Neuronal stem cell (in vitro differentiated cells): ENCODE measurements at places on chromosomes 6 and 20.

GRCh38 chr6:11043961-11044711 is at the start of gene ELOVL2:
ELOVL2 (minus strand) TSS chr6:11044305; CDS start chr6:11044230, 75 bp downstream.
- no peaks in the 10 kb centered on the region for H3K36me3 ChIP-seq
- peak; percentile 48 for DNase-seq
- H3K27me3 ChIP-seq, result peaks cover 21% of the 10 kb centered on the region
- H3K4me3 ChIP-seq, result peak within 1 kb of the TSS; percentile 81

DNA sequence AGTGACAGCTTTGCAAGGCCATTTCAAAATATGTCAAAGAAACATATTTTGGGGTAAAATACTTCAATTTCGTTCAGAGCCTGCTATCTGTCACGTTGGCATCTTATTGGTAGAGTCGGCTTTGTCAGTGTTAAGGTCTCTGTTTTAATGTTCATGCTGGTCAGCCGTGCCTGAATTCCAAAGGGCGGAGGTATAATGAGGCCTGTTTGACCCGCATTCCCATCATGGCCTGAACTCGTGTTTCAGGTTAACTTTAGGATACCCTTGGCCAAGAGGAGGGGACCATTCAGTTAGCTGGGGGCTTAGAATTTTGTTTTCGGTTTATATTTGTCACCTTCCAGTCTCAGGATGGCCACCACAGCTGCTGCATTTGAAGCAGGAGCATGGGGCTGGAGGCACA is 236.4 kb downstream of the NFATC2 start:
- H3K27ac ChIP-seq, result no peak overlapping the region
- no peak overlapping the region for H3K4me3 ChIP-seq
- no peaks in the 10 kb centered on the region for H3K36me3 ChIP-seq
- H3K4me1 ChIP-seq, result peaks cover 11% of the 10 kb centered on the region
- no peaks in the 10 kb centered on the region for H3K27me3 ChIP-seq

- no peaks in the 10 kb centered on the region for H3K36me3 ChIP-seq
- H3K27me3 ChIP-seq, result no peaks in the 10 kb centered on the region
- H3K4me3 ChIP-seq, result no peak overlapping the region
- no peak overlapping the region for H3K27ac ChIP-seq
- no peak for DNase-seq
- H3K4me1 ChIP-seq, result no peaks in the 10 kb centered on the region
Measured at GRCh38 chr6:154134471-154135147, 95.6 kb downstream of the OPRM1 start.

DNA sequence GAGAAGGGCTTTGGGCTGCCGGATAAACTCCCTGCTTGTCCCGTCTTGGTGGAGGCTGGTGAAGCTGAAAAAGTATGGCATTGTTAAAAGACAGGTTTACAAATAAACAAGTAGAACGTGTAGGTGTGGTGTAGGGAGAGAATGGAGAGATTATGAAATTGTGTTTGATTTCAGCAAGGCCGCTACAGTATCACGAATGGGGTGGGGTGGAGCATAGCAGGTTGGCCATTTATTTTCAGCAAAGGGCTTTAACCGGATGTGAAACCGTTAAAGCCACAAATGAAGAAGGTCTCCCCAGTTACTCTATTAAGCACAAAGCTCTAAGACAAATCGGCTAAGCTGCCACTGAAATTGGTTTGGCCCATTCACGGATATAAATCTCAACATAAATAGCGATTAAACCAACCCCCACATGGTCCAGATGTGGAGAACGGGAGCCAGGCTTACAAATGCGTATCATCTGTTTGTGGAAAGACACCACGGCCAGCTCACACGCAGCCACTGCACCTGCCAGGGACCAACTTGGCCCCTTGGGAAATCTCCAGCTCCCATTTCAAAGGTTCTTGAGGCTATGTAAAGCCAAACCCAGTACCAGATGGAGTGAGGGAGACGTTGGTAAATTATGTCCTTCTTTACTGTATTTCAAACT is 94.0 kb downstream of the ZMYND8 start:
- no peak overlapping the region for H3K27ac ChIP-seq
- DNase-seq, result no peak
- H3K27me3 ChIP-seq, result no peaks in the 10 kb centered on the region
- H3K36me3 ChIP-seq, result peaks cover 38% of the 10 kb centered on the region

GRCh38 chr20:49989234-49990065 is 6.7 kb downstream of the SNAI1 start:
- no peaks in the 10 kb centered on the region for H3K27me3 ChIP-seq
- DNase-seq, result no peak
- H3K4me3 ChIP-seq, result no peak overlapping the region
- peak overlapping the region; percentile 69 for H3K27ac ChIP-seq
- H3K4me1 ChIP-seq, result peaks cover 23% of the 10 kb centered on the region

- no peak overlapping the region for H3K27ac ChIP-seq
- peaks cover 20% of the 10 kb centered on the region for H3K4me1 ChIP-seq
- H3K36me3 ChIP-seq, result peaks cover 85% of the 10 kb centered on the region
- no peak for DNase-seq
Measured at GRCh38 chr6:158812611-158813010, 6.6 kb downstream of the EZR start.

- no peaks in the 10 kb centered on the region for H3K36me3 ChIP-seq
- no peak overlapping the region for H3K27ac ChIP-seq
- no peaks in the 10 kb centered on the region for H3K27me3 ChIP-seq
- H3K4me1 ChIP-seq, result peaks cover 4% of the 10 kb centered on the region
- no peak for DNase-seq
- H3K4me3 ChIP-seq, result no peak overlapping the region
Measured at GRCh38 chr6:317448-318144, 25.3 kb downstream of the DUSP22 start.

- H3K36me3 ChIP-seq, result no peaks in the 10 kb centered on the region
- H3K4me1 ChIP-seq, result no peaks in the 10 kb centered on the region
- H3K4me3 ChIP-seq, result no peak overlapping the region
- DNase-seq, result no peak
- no peaks in the 10 kb centered on the region for H3K27me3 ChIP-seq
- H3K27ac ChIP-seq, result no peak overlapping the region
Measured at GRCh38 chr20:40370800-40371199, 318.2 kb downstream of the MAFB start.

- H3K36me3 ChIP-seq, result no peaks in the 10 kb centered on the region
- DNase-seq, result no peak
Measured at GRCh38 chr6:96157018-96157565, 141.3 kb downstream of the FUT9 start.

- peaks cover 16% of the 10 kb centered on the region for H3K4me1 ChIP-seq
- H3K4me3 ChIP-seq, result no peak overlapping the region
- H3K27ac ChIP-seq, result no peak overlapping the region
- H3K27me3 ChIP-seq, result no peaks in the 10 kb centered on the region
Measured at GRCh38 chr6:166617359-166617758, 9.7 kb downstream of the RPS6KA2 start.

DNA sequence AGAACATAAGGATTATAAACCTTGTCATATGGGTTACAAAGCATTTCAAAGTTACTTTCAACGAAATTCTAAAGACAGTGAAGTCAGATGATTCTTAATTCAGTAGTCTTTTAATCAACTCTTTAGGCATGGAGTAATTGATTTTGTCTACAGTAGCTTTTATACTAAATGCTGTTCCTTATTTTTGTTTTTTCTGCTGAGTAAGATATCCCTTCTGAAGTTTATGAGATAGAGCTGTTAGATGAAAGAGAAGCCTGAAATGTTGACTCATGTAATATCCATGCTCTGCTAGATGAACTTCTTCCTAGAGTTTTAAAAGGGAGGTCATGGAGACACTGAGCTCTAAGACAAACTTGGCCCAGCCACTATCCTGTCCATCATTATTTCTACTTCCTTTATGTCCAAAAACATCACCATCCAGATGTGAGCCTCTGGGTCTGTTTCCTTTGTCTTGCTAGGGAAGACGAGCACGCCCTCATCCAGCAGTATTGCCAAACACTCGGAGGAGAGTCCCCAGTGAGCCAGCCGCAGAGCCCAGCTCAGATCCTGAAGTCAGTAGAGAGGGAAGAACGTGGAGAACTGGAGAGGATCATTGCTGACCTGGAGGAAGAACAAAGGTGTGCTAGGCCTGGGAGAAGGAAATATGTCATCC is 550.3 kb downstream of the UTRN start:
- H3K27ac ChIP-seq, result no peak overlapping the region
- H3K27me3 ChIP-seq, result no peaks in the 10 kb centered on the region
- H3K4me3 ChIP-seq, result no peak overlapping the region
- H3K4me1 ChIP-seq, result no peaks in the 10 kb centered on the region
- DNase-seq, result no peak

DNA sequence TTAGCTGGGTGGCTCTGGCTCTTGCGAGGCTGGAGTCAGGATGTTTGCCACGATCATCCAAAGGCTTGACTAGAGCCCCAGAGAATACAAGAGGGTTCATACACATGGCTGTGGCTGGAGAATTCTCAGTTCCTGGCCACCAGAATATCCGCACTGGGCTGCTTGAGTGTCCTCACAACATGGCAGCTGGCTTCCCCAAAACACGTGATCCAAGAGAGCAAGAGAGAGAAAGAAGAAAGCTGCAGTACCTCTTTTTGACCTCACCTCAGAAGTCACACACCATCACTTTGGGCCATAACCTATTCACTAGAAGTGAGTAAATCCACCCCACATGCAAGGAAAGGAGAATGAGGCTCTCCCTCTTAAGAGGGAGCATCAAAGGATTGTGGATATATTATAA is 21.5 kb upstream of the BPIFB1 start:
- H3K4me3 ChIP-seq, result no peak overlapping the region
- no peaks in the 10 kb centered on the region for H3K27me3 ChIP-seq
- no peak overlapping the region for H3K27ac ChIP-seq
- no peak for DNase-seq
- H3K4me1 ChIP-seq, result no peaks in the 10 kb centered on the region

GRCh38 chr6:54135665-54136369 is 24.6 kb downstream of the MLIP start:
- H3K36me3 ChIP-seq, result no peaks in the 10 kb centered on the region
- no peak for DNase-seq
- no peak overlapping the region for H3K4me3 ChIP-seq
- no peak overlapping the region for H3K27ac ChIP-seq
- no peaks in the 10 kb centered on the region for H3K27me3 ChIP-seq

DNA sequence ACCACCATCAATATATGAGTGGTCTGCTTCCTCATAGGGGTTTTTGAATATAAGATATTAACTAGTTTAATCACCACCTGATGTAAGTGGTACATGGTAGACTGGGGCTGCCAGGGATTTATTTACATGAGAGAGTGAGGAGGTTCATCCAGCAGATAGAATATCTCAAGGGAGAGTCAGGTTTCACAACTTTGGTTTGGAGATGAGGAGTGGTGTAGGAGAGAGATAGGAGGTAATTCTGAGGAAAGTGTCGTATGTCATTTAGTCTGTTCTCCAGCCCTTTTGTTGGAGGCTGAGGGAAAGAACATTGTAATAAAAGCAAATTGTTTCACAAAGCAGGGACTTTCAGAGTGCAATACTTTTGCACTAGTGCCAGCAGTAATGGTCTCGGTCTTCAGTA is 16.8 kb downstream of the L3MBTL3 start:
- no peaks in the 10 kb centered on the region for H3K36me3 ChIP-seq
- DNase-seq, result no peak
- H3K4me3 ChIP-seq, result no peak overlapping the region

DNA sequence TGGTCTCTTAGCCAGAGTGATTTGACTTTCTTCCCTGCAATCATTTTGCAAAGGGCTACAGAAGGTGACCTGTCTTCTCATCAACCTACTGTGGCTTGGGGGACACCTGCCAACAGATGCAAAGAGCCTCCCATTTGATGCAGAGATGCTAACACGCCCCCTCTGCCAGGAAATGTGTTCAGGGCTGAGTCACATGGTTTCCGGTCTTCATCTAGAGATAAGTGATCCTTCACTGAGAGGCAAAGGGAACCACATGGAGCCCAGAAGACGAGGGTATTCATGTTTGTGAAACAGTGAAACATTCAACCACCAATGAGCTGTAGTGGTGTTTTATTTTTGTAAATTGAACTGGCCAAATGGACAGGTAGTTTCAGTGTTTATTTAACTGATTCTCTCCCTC is 109.0 kb upstream of the RIN2 start:
- no peak for DNase-seq
- H3K4me3 ChIP-seq, result no peak overlapping the region
- H3K27me3 ChIP-seq, result peaks cover 2% of the 10 kb centered on the region
- H3K27ac ChIP-seq, result no peak overlapping the region
- H3K36me3 ChIP-seq, result no peaks in the 10 kb centered on the region
- H3K4me1 ChIP-seq, result no peaks in the 10 kb centered on the region

DNA sequence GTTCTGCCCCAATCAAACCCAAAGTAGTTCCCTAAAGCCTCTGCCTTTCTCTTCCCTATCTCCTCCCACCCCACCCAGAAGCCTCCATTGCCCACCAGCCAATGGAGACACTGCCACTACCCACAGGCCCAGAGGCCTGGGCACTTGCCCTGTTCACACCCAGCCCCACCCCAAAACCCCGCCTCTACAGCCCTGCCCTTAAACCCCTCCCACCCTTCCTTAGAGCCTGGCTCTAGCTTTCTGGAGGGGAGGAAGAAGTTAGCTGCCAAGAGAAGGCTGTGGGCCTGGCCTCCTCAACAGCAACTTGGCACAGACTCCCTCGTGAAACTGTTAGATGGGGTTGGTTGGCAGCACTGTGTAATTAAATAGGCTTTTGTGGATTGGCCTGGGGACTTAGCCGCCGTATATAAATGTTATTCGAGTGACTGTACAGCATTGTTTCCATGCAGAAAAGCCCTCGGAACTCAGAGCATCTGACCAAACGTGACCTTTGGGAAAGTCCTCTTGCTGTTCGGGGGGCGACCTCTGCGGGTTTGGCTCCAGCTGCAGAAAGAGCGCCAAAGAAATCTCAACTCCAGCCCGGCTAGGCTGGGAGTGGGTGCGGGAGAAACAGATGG is 31.4 kb downstream of the COL11A2 start:
- no peak overlapping the region for H3K4me3 ChIP-seq
- no peak for DNase-seq
- H3K36me3 ChIP-seq, result no peaks in the 10 kb centered on the region

GRCh38 chr6:142294679-142295078 is 7.1 kb upstream of the ADGRG6 start:
- DNase-seq, result no peak
- H3K4me3 ChIP-seq, result no peak overlapping the region
- no peaks in the 10 kb centered on the region for H3K36me3 ChIP-seq
- no peaks in the 10 kb centered on the region for H3K27me3 ChIP-seq
- H3K4me1 ChIP-seq, result no peaks in the 10 kb centered on the region
- no peak overlapping the region for H3K27ac ChIP-seq

- no peaks in the 10 kb centered on the region for H3K36me3 ChIP-seq
- H3K4me1 ChIP-seq, result no peaks in the 10 kb centered on the region
- H3K4me3 ChIP-seq, result no peak overlapping the region
- no peaks in the 10 kb centered on the region for H3K27me3 ChIP-seq
- DNase-seq, result no peak
Measured at GRCh38 chr6:1096967-1097765, 214.7 kb upstream of the FOXQ1 start.

GRCh38 chr20:61493798-61494305 is 241.8 kb downstream of the CDH4 start:
- H3K36me3 ChIP-seq, result peaks cover 3% of the 10 kb centered on the region
- H3K4me1 ChIP-seq, result peaks cover 9% of the 10 kb centered on the region
- H3K4me3 ChIP-seq, result no peak overlapping the region
- H3K27me3 ChIP-seq, result peaks cover 2% of the 10 kb centered on the region
- no peak for DNase-seq

GRCh38 chr6:130696806-130697205 is 130.4 kb upstream of the SMLR1 start:
- no peaks in the 10 kb centered on the region for H3K36me3 ChIP-seq
- DNase-seq, result no peak
- no peaks in the 10 kb centered on the region for H3K27me3 ChIP-seq
- no peak overlapping the region for H3K4me3 ChIP-seq
